Cardiac muscle cell (in vitro differentiated cells and primary cell): ENCODE measurements at places on chromosomes 2 and 18. TPM values are rescaled to one million over a fixed set of nuclear protein-coding genes. Genes with fewer than 3 reads are reported as not detected.

The NRBP1 gene
- polyA plus RNA-seq = 147 and 185 TPM in 2 replicates

The SKA1 gene
- 3.3 and 18.3 TPM in 2 replicates for polyA plus RNA-seq

The MAP3K19 gene
- polyA plus RNA-seq = not detected in 2 replicates

The CD207 gene
- not detected in 2 replicates for polyA plus RNA-seq

The ALPP gene
- not detected in 2 replicates for polyA plus RNA-seq

The UCN gene
- polyA plus RNA-seq = 3.2 and 5.8 TPM in 2 replicates

The UGT1A1 gene
- not detected in 2 replicates for polyA plus RNA-seq

The CROCC2 gene
- polyA plus RNA-seq = not detected in 2 replicates

The XIRP2 gene
- polyA plus RNA-seq = 0.51 and 0.59 TPM in 2 replicates

The DYSF gene
- polyA plus RNA-seq = 34.6 and 40.9 TPM in 2 replicates
